ENCODE measurements at places on chromosomes 7 and 10.

GRCh38 chr10:18793951-18794350 is 134.7 kb downstream of the ARL5B start:
- peak; percentile 6 for DNase-seq

- DNase-seq: peak; percentile 27
Observed at GRCh38 chr7:33534833-33535232, 370.5 kb upstream of the BMPER start.

DNA sequence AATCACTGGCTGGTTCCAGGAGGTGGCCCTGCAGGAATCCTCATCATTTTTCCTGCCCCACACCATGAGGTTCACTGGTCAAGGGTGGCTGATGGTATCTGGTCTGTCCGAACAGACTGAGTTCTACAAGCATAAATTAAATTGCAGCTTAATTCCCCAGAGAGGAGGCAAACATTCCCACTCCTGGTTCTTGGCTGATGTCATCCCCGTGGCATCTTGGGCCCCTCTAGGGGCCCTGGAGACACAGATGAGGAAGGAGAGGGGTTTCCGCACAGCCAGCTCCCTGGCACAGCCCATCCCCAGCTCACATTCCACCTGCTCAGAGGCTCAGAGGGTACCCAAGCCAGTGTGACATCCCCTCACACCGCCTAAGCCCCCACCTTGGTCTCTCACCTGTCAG is 5.3 kb upstream of the KLRG2 start:
- no peak for DNase-seq

GRCh38 chr7:15925608-15926007 is 239.1 kb upstream of the MEOX2 start:
- no peak for DNase-seq

GRCh38 chr10:83516788-83517187 is 622.5 kb upstream of the GHITM start:
- DNase-seq: no peak

DNA sequence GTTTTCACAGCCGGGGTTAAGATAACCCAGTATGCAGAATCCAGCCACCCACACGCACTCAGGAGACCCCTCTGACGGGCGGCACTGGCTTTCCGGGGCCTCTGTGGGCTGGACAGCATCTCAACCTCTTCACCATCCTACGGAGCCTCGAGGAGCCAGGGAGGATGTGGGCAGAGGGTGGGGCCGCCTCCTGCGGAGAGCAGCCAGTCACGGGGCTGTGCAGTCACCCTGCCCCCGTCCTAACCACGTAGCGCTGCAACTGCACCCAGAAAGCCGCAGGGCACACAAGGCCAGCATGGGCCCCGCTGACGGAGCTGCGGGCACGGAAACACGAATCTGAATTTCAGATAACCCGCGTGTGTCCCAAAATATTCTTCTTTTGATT is 270.3 kb downstream of the ELFN1 start:
- no peak for DNase-seq

DNA sequence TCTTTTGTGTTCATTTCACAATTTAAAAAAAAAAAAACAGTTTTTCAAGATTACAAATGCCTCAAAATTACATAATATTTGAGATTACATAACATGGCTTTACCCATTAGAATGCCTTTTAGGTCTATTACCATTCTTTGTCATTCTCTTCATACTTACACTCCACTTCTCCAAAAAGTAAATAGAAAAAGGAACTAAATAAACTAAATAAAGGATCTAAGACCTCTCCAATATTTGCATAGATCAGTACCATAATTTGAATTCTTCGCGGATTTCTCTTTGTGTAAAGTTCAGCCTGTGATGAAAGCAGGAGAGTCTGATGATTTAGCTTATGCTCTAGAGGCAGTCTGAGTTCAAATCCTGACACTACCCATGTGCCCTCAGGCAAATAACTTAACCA is 56.4 kb upstream of the C1GALT1 start:
- DNase-seq: no peak

DNA sequence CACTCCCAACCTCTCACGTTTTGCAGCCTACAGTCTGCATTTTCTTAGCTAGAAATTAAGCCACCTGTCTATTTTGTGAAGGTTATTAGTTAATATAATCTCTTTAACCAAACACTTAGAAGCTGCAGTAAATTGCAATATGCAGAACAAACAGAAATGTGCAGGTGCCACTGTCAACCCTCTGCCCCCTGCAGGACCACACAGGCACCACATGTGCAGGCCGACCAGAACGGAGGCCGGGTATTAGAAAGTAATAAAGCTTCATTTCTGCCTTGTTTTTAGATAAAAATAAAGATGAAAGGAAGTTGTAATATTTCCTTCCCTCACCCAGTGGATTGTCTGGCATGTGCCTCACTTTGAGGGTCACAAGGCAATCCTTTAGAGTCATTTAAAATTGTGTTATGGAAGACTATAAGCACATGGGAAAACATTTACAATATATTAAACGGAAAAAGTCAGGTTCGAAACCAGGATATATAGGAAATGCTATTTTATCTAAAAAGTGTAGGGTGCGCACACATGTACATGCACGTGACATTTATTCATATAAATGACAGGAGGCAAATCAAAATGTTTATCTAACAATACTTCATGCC is 158.2 kb downstream of the ARHGAP12 start:
- DNase-seq: no peak

GRCh38 chr7:126720232-126720631 is 532.5 kb downstream of the GRM8 start:
- DNase-seq: no peak

DNA sequence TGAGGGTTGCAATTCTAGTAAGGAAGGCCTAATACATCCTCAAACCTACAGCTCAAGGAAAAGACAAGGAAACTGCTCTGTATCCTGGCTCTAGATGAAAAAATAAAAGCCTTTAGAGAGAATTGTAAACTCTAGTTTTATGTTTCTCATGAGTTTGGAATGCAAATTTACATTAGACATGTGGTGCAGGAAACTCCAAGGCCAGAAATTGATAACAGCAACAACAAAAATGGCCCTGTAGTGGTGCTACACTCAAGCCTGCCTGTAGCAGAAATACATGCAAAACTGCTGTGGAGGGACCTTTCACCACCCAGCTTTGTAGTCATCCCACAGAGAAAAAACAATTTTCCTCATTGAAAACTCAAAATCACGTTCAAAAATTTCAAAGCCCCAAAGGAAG is 546.7 kb upstream of the LRRN3 start:
- no peak for DNase-seq

DNA sequence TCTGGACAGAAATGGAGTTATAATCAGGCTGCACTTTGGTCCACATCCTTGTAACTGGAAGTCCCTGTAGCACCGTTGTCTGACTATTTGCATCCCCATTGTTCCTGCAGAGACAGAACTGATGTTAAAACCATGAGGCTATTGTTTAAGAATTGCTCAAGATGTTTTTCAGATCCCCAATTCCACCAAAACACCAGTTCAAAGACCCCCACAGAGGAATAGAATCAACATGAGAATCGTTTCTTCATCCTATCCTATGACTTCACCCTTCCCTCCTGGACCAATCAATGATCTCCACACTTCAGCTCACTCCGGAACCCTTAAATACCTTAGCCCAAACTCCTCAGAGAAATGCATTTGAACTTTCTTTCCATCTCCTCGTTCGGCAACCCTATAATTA is 57.1 kb upstream of the GRID1 start:
- no peak for DNase-seq

Data from non-pigmented ciliary epithelial cell (primary cell).